ENCODE measurements at places on chromosomes 6 and 20.

- no peak for DNase-seq
These were observed 1.1 kb downstream of the ABT1 start for GRCh38 chr6:26597821-26598220.

GRCh38 chr6:135451617-135452190 is 45.8 kb downstream of the AHI1 start:
- peak; percentile 32 for DNase-seq

GRCh38 chr6:47000842-47001241 is 41.3 kb downstream of the ADGRF1 start:
- DNase-seq, result no peak

GRCh38 chr6:10230531-10230930 is 184.3 kb downstream of the TFAP2A start:
- no peak for DNase-seq

- DNase-seq, result no peak
These were observed 65.8 kb downstream of the E2F3 start for GRCh38 chr6:20467437-20467836.

DNA sequence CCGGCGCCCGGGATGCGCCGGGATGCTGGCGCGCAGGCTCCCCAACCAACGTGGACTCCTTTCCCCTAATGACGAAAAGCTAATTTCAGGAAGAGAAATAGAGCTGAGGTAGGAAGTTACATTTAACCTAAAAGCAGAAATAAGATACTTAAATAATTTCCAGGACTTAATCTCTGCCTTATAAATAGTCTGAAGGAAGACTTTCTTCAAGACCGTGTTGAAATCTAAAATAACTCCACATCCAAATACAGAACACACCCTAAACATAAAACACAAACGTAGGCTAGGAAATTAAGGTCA is 1.3 kb downstream of the ASF1A start:
- no peak for DNase-seq

DNA sequence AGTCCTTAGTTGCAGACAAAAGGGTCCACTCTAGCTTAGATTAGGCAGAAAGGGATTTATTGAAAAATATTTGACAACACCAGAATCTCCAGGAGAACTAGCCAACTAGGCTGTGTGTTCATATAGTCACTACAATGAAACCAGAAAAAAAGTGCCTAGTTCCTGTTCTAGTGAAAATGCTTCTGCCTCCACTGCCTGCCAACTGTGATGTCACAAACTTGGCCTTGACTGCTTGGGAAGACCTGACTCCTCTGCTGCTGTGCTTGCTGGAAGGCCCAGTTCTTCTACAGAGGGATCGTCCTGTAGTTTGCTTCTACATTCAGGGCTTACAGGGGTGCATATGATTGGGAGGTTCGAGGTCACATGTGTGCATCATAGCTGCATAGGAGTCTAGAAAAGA is 40.3 kb upstream of the XRN2 start:
- DNase-seq, result no peak

DNA sequence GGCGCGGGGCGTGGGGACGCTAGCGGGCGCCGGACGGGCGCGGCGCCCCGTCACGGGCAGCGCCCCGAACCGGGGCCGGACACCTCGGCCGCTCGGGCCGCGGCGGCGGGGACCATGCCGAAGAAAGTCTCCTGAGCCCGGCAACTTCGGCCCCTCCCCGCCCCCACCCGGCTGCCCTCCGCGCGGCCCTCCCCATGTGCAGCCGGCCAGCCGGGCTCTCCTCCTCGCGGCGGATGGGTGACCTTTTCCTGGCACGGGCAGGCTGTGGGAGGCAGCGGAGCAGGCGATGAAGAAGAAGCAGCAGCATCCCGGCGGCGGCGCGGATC is 278 bp downstream of the UST start:
- no peak for DNase-seq

DNA sequence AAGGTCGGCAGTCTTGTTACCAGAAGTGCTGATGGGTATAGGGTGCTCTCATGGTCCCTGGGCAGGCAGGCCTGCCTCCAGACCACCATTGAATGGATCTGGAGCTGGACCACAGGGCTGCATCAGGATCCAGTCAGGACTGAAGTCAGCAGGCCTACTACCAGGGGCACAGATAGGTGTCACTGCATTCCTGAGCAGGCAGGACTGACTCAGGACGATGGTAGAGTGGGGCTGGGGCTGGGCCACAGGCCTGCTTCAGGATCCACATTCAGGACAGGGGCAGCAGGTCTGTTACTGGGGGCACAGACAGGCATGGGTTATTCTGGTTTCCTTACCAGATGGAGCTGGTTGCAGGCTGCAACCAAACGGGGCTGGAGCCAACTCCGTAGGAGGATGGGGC is 51.4 kb upstream of the MAP3K4 start:
- DNase-seq, result no peak

Measured in erythroblast (primary cell).